ENCODE measurements at places on chromosomes 13 and 19. TPM values are rescaled to one million over a fixed set of nuclear protein-coding genes. Genes with fewer than 3 reads are reported as not detected.

- DNase-seq, result no peak
These were observed 2.1 kb downstream of the NKPD1 start for GRCh38 chr19:45158503-45159209.

DNA sequence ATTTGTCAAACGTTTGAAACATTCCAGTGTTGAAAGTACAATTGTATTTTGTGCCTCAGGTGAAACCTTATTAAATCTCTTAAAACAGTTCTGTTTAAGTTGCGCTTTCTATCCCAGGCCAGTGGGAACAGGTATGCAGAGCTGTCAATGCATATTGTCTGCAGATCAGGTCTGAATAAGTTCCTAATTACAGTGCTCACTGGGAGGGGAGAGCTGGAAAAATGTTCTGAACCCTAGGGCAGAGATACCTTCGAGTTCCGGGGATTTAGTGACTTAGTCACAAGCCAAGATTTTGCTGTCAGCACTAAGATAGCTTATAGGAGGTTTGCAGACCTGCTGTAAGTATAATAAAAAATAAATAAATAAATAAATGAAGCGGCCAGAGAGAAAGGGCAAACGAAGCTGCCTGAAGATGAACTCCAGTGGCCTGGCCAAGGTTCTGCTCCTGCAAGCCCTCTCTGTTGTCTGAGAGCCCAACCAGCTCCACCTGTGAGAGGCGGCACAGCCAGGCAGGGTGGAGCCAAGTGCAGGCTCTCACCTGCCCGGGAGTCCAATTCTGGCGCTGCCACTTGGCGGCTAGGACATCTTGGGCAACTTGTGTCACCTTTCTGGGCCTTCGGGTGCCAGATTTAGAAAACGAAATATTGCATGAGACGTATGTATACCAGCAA, 97.9 kb upstream of the SLC7A1 start:
- DNase-seq, result peak; percentile 85

The CD22 gene
- total RNA-seq, result 0.56 TPM

The MEIOSIN gene
- not detected for total RNA-seq

The KCTD4 gene
- total RNA-seq, result 0.54 TPM

DNA sequence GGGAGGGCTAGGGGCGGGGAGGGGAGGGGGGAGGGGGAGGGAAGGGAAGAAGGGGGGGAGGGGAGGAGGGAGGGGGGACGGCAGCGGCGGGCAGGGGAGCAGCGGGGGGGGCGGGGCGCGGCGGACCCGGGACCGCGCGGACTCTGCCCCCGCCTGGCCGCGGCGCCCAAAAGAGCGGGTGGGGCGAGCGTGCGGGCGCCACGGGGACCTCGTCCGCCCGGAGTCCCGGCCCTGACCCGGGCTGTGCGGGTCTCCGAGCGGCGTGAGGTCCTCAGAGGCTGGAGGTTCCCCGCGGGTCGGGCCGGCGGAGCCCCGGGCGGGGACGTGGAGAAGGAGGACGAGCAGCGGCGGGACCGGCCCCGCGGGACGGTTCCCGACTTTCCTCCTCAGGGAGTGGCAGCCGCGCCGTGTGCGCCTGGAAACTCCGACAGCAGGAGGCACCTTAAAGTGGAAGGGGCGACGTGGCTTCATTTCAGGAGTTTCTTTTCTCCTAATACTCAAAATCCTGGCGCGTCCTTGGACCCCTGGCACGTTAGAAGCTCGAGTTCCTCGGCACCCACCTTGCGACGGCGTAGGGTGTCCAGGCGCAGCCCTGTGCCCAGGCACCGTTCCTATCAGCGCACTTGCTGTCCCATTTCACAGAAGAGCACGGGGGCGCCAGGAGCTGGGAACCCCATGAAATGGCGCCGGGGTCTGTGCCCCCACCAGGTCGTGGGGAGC, 518 bp upstream of the PLPP2 start:
- no peak for DNase-seq

The P2RY11 gene
- total RNA-seq, result 43.1 TPM

DNA sequence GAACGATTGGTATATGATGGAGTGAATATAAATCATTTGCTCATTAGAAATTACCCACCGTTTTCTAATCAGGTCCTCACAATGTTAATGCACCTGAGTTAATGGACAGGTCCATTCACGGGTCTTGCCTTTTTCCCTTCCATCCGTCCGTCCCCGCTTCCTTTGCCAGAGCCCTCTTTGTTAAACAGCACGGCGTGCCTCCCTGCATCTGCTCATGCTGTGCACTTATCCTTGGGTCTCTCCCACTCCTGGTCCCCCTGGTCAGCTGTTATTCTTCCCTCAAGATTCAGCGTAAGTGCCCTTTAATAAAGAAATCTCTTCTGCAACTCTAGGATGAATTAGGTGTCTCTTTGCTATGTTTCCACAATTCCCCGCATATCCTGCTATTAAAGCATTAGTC, 324.5 kb downstream of the DNAJC15 start:
- no peak for DNase-seq

DNA sequence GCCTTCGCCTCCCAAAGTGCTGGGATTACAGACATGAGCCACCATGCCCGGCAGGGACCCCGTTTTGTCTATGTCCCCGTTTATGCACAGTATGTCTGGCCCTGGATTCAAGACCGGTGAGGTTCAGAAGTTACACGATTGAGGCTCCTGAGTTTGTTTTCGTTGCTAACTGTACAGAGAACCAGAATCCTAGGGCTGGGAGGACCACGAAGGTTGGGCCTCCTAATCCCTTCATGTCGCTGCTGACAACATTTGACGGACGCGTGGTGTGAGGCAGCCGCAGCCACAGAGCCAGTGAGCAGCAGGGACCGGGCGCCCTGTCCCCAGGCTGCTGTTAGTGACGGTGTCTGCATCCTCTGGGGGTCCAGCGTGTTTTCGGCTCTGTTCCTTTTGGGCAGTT, 91.4 kb downstream of the ATP11A start:
- no peak for DNase-seq

DNA sequence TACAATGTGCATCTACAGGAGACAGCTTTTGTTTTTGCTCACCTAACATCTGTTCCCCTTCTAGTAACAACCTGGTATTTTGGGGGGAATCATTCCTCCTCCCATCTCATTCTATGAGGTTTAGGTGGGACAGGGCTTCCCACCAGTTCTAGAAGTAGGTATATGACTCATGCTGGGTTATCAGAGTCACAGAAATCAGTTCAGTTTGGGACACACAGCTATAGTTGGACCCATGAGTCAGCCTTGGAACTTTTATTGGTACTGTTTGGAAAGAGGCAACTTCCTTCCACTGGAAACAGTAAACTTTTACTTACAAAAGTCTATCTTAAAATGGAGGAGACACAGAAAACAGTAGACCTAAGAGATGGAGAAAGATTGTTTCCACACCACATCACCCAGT, 185.5 kb downstream of the DNAJC3 start:
- DNase-seq, result no peak

The C19orf81 gene
- total RNA-seq, result not detected

DNA sequence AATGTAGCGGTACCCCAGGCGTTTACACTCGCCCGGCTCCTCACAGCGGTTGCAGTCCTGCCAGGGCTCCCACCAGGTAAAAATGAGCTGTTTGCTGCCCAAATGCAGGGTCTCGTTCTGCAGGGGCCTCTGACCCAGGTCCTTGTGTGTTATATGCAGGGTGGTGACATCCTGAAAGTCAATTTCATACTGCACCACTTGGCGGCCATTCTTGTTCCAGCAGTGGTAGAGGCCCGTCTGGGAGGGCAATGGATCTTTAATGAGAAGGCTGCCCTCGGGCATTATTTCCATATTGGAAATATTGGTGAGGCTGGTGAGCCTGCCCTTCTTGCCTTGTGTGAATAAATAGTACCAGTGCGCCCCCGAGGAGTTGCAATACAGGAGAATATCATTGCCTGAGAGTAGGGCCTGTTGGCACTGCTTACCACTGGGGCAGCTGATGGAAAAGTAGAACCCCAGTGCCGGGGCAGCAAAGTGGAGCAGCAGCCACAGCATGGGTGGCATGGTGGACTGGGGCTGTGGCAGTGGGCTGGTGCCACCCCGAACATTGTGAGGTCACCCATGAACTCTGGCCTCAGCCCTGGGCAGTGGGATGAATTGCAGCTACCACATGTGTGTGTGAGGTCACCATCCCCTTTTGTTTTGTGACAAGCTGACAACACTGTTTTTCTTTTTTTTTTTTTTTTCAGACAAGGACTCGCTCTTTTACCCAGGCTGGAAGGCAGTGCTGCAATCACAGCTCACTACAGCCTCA, at the start of gene FAM187B:
TSS of gene FAM187B (minus strand) at position 563 of the 754 bp plus-strand sequence. CDS start at position 504, 59 bp downstream.
- DNase-seq, result no peak

GRCh38 chr13:89925107-89925506, 1422.4 kb upstream of the MIR17HG start:
- peak; percentile 61 for DNase-seq

DNA sequence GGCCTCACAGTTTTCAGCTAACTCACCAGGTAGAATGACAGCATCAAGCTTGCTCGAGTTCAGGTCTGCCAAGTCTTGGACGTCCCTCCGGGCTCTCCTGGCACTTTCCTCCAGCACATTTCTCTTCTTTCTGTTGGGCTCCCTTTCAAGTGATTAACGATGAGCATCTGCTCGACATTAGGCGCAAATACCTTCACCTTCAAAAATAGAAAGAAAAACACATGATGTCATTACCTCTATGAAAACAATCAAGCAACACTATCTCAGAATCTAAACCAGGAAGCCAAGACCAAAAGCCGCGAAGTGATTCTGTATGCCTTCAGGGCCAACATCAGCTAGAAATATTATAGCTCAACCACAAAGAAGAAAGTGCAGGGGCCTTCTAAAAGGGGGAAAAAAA, 15.4 kb upstream of the CLN5 start:
- peak; percentile 74 for DNase-seq

DNA sequence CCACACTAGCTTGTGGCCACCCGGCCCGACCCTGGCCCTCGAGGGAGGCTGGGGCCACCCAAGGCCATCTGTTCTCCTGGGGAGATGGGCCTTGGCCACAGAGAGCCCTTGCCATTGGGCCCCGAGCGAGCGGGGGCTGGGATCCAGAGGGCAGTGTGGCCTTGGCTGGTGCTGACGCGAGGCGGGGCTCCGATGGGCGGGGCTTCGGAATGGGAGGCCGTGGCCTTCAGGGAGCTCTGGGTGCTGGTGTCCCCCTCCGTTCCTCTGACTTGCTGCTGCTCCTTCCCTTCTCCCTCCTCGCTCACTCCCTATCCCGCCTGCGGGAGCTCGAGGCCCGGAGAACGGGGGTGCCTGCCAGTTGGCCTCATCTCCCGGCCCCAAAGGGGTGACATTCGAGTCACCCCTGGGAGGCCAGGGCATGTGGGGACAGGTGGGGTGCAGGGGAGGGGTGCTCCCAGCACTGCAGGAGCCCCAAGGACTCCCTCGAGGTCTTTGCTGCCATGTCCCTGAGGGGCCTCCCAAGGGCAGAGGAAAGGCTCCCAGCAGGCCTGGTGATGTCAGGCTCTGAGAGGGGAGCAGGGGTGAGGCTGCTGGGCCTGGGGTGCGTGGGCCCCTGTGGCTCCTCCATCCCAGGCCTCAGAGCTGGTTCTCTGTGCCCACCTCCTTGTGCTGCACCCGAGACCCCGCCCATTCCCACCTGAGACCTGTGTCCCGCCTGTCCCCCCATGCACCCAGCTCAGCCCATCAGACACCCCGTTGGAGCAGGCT, 4.2 kb downstream of the NCLN start:
- no peak for DNase-seq

The ZNF610 gene
- total RNA-seq, result not detected

DNA sequence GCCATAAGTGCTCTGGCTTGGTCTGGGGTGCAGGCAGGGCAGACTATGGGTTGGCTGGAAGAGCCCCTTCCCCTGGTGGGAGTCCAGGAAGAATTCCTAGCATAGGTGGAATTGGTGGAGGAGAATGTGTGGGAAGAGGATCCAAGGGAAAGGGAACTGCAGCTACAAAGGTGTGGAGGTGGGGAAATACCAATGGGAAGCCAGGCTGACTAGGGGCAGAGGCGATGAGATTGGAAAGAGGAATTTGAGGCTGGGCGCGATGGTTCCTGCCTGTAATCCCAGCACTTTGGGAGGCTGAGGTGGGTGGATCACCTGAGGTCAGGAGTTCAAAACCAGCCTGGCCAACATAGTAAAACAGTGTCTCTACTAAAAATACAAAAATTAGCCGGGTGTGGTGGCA, 4.8 kb upstream of the SDHAF1 start:
- DNase-seq, result no peak

- DNase-seq, result no peak
These were observed 20.3 kb upstream of the WDR88 start for GRCh38 chr19:33111587-33111986.

- no peak for DNase-seq
These were observed 397.6 kb upstream of the KLHL1 start for GRCh38 chr13:70505809-70506208.

The FFAR3 gene
- not detected for total RNA-seq

- DNase-seq, result no peak
These were observed 92.9 kb downstream of the PCDH9 start for GRCh38 chr13:67137044-67137735.

- peak; percentile 98 for DNase-seq
These were observed at the start of the genes BORA and MZT1 for GRCh38 chr13:72727417-72728289. Gene BORA (plus strand): TSS chr13:72727923. CDS start chr13:72728941, 1,018 bp downstream. Gene MZT1 (minus strand): TSS chr13:72727629. CDS start chr13:72727602, 27 bp downstream.

DNA sequence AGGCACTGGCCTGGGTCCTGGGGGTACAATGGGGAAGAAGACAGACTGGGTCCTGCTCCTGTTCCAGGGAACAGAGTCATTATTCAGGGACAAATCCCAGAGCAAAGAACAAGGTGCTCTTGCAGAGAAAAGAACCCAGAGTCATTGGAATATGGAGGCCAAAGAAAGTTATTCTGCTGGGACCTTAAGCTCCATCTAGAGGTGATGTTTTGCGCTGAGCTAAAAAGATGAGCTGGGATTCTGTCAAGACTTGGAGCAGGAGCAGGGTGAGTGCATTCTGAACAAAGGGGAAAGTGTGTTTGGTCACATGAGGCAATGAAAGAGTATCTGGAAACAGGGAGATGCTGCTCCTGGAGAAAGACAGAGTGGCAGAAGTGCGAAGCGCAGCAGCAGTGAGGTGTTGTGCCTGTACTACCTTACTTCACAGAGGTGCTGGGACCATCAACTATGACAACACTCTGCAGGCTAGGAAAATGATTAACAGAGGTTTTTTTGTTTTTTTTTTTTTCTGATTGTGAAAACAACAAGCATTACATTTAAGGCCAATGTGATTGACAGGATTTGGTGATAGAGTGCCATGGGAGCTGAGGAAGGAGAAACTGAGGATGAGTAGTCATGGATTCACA, 95.3 kb upstream of the TNFSF11 start:
- peak; percentile 45 for DNase-seq

DNA sequence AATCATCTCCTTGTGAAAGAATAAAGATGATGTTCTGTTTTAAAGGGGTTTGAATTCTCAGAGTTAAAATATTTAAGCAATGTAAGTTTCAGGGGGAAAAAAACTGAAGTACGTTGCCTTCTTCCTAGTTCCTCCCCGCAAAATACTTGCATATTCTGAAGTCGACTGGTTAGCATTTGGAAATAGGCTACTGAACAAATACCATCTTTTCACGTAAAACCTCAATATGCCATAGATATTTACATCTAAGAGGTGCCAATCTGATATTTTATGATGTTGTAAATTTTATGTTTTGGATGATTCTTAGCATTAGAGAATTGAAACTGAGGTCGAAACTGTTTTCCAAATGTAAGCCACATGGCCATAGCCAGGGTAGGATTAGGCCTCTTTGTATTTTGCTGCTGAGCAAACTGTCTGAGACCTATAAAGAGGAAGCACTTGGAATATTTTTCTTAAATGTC, 138.3 kb downstream of the FLT1 start:
- no peak for DNase-seq

Data from MCF 10A (cell line).